ENCODE measurements at places on chromosomes 13 and 19.
A peak's percentile ranks its signal among the peaks of the same experiment; 100 is the strongest.

GRCh38 chr19:56261145-56261544 lies 11.4 kb upstream of the EDDM13 start:
- DNase-seq, result no peak

DNA sequence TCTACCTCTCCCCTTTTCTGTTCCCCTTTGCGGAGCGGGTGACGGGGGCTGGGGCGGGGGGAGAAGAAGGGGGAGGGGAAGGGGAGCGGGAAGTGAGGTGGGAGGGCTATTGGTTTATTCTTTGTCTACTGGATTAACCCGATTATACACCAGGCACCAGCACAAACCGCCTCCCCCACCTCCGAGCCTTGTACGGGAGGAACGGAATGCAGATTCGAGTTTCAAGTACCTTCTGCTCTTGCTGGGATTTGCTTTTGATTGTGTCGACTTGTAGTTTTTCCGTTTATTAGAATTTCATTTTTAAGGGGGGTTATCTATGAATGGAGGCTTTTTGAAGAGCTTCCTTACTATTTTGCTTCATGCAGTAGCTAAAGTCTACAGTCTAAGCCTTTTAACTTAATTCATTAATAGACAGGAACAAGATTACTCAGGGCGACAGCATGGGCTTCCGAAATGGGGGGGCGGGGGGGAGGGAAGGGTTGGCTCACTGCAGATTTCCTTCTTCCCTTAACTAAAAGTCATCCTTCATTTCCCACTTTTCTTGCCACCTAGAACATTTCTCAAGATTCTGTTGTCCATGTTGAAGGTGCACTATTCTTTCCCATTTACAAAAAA lies 937 bp upstream of the SPRY2 start:
- no peak for DNase-seq

DNA sequence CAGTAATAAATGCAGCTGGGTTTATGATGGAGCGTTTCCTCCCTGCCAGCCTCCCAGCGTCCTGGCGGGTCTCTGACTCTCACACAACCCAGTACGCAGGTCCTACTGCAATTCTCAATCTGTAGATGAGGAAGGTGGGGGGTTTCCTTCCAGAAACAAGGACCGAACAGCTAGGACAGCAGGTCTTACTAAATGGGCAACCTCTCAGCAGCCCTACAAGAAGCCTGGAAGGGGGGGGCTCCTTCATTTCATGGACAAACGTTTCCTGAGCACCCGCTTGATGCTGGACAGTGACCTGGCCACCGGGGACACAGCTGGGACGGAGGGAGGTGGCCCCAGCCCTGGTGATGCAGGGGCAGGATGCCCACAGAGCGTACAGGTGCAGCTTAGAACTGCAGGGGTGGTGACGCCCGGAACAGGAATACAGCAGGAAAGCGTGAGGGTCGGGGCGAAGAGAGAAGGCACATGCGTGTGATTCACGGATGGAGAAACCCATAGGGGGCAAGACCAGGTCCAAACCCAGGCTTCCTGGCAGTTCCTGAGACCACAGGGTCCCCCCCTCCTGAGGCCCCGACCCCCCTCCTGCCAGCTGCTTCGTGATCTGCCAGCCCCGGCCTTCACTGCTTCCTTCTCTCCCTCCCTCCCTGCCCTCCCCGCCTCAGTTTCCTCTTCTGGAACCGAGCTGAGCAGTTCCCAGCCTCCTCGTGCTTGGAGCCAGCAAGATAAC lies 732 bp upstream of the C2CD4C start:
- DNase-seq, result no peak

DNA sequence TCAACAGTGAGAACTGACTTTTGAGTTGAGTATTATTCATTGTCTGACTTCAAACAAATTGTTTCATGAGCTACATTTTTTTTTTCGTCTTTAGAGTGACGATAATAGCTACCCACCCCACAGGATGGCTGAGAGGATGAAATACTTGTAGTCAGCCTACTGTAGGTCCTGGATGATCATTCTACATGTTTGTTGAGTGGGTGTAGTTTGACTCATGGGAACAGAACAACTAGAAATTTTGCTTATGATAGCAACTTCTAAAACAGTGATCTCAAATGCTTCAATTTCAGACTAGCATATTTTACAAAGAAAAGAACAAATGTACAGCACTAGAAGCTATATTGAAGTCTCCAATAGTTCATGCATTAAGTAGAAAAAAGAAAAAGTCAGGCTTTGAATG lies 651.8 kb downstream of the PCDH9 start:
- no peak for DNase-seq

DNA sequence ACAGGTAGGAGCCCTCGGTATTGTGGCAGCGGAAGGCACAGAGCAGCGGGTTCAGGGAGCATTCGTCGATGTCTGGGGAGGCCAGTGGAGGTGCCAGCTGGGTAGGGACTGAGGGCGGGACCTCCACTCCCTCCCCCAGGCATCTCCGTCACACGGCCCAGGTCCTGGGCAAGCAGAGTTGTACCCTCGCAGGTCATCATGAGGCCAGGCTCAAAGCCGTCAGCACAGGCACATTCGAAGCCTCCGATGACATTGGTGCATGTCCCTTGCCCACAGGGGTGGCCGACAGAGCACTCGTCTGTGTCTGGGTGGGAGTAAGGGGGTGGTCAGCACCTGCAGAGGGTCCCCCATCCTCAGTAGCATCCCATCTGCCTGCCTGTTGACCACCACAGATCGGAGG lies 35.3 kb downstream of the CCL25 start:
- DNase-seq, result no peak

- peak; percentile 70 for DNase-seq
Observed at GRCh38 chr19:19115954-19116353, 22.3 kb downstream of the TMEM161A start.

- no peak for DNase-seq
Observed at GRCh38 chr13:61415058-61415721, 459 bp downstream of the PCDH20 start.

DNA sequence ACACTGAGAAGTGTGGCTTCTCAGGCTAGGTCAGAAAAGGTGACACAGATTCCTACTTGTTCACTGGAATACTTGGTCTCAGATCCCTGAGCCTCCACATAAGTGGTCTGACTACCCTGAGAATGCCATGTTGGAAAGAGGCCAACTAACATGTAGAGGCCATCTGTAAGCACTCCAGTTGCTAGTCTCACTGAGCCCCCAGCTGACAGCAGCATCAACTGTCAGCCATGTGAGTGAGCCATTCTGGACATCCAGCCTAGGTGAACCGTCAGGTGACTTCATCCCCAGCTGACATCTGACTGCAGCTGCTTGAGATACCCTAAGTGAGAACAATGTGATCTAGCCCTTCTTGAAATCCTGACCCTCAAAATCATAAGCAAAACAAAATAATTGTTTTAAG lies 18.1 kb upstream of the ARL11 start:
- no peak for DNase-seq

- no peak for DNase-seq
Observed at GRCh38 chr19:497491-497868, 1.2 kb downstream of the MADCAM1 start.

DNA sequence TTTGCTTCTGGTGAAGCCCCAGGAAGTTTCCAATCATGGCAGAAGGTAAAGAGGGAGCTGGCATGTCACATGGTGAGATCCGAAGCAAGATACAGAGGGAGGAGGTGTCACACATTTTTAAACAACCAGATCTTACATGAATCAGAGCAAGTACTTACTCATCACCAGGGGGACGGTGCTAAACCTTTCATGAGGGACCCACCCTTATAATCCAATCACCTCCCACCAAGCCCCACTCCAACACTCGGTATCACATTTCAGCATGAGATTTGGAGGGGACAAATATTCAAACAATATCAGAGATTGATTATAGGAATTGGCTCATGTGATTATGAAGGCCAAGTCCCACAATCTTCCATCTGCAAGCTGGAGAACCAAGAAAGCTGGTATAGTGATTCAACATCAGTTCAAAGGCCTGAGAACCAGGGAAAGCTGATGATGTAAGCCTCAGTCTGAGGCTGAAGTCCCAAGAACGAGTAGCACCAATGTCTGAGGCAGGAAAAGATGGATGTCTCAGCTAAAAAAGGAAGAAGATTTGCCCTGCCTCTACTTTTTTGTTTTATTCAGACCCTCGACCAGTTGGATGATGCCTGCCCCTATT lies 58.6 kb upstream of the WDFY2 start:
- no peak for DNase-seq

GRCh38 chr19:55621205-55621672 lies 3.1 kb downstream of the ZNF784 start:
- DNase-seq, result no peak

DNA sequence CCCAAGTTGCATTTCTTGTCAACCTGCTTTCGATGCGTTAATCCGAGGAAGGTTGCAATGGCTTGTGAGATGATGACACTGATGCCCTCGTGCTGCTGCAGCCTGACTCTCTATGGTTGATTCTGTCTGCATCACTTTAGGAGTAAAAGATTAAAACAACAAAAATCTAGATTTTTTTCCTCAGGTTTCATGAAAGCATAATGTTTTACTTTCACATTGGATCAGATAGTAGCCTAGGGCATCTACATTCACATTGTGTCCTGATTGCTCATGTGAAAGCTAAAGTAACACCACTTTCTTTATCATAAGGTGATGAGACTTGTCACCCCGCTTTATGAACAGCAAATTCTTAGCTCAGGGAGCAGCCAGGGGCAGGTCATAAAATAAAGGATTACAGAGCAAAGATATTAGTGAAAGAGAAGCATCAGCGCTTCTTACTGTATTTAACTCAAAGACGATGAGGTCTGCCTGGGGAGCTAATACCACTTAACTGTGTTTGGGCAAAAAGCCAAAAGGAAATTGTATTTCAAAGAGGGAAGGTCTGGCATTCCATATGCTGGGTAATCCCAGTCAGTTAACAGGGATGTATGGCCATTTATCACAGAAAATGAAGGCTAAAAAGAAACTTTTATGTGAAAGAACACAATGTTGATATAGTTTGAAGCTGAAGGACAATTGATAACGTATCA lies 270.5 kb downstream of the GPC6 start:
- no peak for DNase-seq

GRCh38 chr13:35514061-35514477 lies 37.6 kb upstream of the MAB21L1 start:
- DNase-seq, result no peak

DNA sequence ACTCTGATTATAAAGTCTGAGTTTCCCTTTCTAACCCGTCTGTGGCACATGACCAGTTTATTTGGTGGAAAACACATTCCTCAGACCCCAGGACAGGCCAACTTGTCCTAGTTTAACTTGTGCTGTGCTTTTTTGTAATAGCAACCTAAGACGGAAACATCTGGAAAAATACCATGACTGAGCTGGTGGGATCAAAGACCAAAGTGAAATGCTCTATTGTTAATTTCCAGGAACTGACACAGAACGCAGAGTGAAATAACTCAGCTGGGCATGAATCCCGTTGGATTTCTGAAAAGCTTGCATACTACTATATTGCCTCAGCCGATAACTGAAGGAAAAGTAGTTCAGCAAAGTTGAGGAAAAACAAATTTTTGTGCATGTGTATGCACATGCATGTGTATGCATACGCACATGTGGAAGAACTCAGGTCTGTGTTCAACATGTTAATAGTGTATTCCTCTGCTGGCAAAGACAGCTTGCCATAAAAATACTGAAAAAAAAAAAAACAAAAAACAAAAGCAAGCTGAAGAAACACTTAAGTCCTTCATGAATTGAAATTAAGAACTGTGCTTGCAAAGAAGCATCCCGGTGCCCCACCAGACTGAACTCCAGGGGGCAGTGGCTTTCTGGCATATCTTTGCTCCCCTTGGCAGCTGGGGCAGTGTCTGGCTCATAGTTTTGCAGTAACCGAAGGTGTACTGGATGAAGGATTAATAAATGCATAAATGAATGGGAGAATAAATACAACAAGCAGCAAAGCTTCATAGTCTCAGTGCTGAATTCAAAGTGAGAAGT lies 187.8 kb downstream of the LHFPL6 start:
- DNase-seq, result peak; percentile 5

GRCh38 chr19:58434217-58434616 lies 5.7 kb downstream of the ZNF132 start:
- no peak for DNase-seq

- DNase-seq, result no peak
Observed at GRCh38 chr19:39240421-39240820, 4.4 kb downstream of the IFNL3 start.

GRCh38 chr19:42419309-42419708 lies 7.9 kb downstream of the LIPE start:
- DNase-seq, result no peak

GRCh38 chr19:29483641-29483920 lies 42.2 kb upstream of the VSTM2B start:
- DNase-seq, result no peak

DNA sequence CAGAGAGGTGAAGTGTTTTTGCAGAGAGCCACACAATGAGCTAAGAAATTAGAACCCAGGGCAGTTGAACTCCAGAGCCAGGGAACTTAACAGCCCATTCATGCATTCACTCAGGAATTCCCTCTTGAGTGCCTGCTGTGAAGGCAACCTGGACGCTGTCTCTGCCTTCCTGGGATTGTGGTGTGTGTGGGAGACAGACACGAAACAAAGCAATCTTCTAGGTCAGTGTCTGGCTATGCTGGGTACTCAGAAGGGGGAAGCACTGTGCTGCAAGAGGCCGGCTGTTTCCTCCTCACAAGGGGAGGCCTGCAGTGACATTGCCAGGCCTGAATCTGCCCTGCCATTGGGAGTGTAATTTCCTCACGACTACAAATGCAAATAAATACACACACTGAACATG lies 9.7 kb downstream of the BCKDHA start:
- no peak for DNase-seq

DNA sequence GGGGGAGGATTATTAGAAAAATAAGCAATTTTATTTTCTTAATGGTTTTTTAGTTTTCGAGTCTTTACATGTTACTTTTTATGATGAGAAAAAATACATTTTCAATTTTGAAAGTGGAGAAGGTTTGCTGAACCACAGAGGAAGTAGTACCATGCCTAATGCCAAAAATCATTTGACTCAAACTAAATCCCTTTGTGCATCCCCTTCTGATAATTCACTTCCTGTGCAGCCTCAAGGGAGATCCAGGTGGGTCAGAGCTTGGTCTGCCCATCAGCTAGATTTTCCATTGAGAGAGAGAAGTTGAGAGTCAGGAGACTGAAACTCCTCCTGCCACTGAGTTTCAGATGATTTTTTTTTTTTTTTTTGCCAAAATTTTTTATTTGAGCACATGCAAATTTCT lies 571.7 kb downstream of the LIG4 start:
- no peak for DNase-seq

DNA sequence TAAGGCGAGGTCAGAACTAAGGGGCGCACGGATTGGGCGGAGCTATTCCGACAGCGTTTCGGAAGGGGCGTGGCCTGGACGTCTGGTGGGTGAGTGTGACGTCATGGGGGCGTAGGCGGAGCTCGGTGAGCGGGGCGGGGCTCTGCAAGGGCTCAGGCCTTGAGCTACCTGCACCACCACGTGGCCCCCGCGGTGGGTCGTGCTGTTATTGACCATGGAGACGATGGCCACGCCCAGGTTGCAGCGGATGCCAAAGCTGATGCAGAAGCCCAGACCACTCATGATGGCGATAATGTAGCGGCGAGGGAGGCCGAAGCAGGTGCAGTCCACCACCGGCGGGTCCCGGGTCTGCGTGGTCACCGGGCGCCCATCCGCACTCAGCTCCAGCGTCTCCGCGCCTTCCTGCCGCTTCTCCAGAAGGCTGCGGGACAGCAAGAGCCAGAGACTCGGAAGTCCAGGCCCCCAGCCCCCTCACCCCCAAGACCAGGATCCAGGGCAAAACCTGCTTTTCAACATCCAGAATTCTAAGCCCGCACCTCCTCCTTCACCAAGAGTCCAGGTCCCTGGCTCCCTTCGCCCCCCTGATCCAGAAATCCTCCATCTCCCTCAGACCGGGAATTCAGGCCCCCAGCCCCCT lies 4.8 kb downstream of the SLC17A7 start:
- DNase-seq, result peak; percentile 76
